ENCODE measurements at places on chromosomes 2 and 18.

DNA sequence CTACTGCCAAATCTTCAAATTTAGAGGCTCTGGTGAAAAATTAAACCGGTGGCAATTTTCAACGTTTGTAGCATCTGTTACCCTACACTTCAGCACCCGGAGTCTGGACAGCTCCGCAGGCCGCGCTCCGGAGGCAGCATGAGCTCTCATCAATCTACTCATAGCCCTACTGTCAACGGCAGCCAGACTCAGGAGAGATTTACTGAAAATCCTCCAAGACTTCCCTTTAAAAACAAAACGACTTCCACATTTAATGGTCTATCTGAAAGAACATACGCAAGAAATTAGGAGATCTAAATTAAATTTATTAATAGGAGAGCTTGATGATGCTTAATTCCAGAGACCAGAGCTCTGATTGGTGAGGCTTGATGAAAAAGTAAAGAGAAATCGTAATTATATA, 970 bp upstream of the ADCYAP1 start:
- no peaks in the 10 kb centered on the region for H3K27me3 ChIP-seq
- H3K4me1 ChIP-seq, result peaks cover 7% of the 10 kb centered on the region
- H3K36me3 ChIP-seq, result no peaks in the 10 kb centered on the region
- no peak overlapping the region for H3K4me3 ChIP-seq
- no peak for DNase-seq
- no peak overlapping the region for H3K27ac ChIP-seq

DNA sequence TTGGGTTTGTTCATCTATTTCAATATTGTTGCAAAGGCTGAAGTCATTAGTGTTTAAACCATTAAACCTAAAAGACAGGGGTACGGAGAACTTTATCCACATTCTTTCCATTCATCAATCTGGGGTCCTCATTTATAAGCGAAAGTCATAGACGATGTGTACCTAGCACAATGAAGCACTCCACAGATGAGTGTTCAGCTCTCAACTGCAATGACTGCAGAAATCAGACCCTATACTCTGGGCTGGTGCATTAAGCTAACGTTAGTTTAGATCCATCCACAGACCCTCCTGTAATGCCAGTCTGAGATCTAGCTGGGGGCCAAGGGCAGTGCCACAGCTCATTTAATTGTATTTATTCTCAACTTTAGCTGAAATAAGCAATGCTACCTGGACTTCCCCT, 155.2 kb downstream of the AFF3 start:
- H3K36me3 ChIP-seq, result no peaks in the 10 kb centered on the region
- H3K27ac ChIP-seq, result no peak overlapping the region
- H3K27me3 ChIP-seq, result no peaks in the 10 kb centered on the region
- no peak for DNase-seq
- H3K4me3 ChIP-seq, result no peak overlapping the region
- H3K4me1 ChIP-seq, result peaks cover 8% of the 10 kb centered on the region

- H3K36me3 ChIP-seq, result no peaks in the 10 kb centered on the region
- no peak overlapping the region for H3K4me3 ChIP-seq
- DNase-seq, result no peak
Measured at GRCh38 chr18:75754433-75754832, 326.9 kb upstream of the SMIM21 start.

GRCh38 chr2:234368861-234369261, 128.0 kb downstream of the ARL4C start:
- no peak overlapping the region for H3K4me3 ChIP-seq
- H3K36me3 ChIP-seq, result no peaks in the 10 kb centered on the region
- H3K27ac ChIP-seq, result no peak overlapping the region
- H3K27me3 ChIP-seq, result no peaks in the 10 kb centered on the region
- no peaks in the 10 kb centered on the region for H3K4me1 ChIP-seq

- no peak for DNase-seq
- H3K27me3 ChIP-seq, result no peaks in the 10 kb centered on the region
- no peaks in the 10 kb centered on the region for H3K4me1 ChIP-seq
- H3K4me3 ChIP-seq, result no peak overlapping the region
- H3K27ac ChIP-seq, result no peak overlapping the region
Measured at GRCh38 chr18:29062921-29063320, 886.0 kb upstream of the CDH2 start.

DNA sequence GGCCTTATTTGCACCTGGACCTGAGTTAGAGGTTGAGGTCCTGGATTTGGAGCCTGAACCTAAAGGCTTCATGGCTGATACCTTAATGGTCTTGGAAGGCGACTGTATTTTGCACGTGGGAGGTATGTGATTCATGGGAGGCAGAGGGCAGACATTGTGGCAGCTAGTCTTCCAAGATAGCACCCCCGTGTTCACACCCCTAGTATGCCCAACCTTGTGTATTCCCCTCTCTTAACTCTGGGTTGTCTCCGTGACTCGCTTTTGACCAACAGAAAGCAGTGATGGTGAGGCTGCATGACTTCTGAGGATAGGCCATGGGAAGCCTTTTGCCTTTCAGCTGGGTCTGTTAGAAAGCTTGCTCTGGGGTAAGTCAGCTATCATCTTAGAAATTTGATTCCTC, 45.8 kb upstream of the HAAO start:
- H3K27ac ChIP-seq, result no peak overlapping the region
- no peaks in the 10 kb centered on the region for H3K27me3 ChIP-seq
- H3K4me3 ChIP-seq, result no peak overlapping the region
- H3K36me3 ChIP-seq, result no peaks in the 10 kb centered on the region
- peaks cover 21% of the 10 kb centered on the region for H3K4me1 ChIP-seq
- DNase-seq, result peak; percentile 9

- DNase-seq, result no peak
- no peaks in the 10 kb centered on the region for H3K27me3 ChIP-seq
- no peak overlapping the region for H3K4me3 ChIP-seq
- H3K36me3 ChIP-seq, result no peaks in the 10 kb centered on the region
- no peaks in the 10 kb centered on the region for H3K4me1 ChIP-seq
- no peak overlapping the region for H3K27ac ChIP-seq
Measured at GRCh38 chr2:213242653-213243052, 41.6 kb upstream of the SPAG16 start.

DNA sequence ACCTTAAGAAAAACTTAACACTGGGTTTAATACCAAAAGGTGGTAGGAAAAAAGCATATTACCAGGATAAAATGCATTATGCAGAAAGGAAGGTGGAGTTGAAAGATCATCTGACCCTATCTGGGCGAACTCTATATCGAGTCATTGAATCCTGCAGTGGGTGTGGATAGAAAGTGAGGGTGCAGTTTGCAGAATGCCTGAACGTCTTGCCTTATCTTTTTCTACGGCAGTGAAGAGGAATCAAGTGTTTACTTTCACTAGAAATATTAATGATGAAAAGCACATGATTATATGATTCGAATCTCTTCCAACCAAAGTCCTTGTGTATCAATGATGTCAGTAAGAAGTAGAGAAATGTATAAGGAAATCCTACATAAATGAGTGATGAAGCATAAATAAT, 4.3 kb upstream of the CAVIN2 start:
- DNase-seq, result no peak
- H3K27ac ChIP-seq, result no peak overlapping the region
- no peaks in the 10 kb centered on the region for H3K27me3 ChIP-seq
- no peak overlapping the region for H3K4me3 ChIP-seq
- peaks cover 5% of the 10 kb centered on the region for H3K4me1 ChIP-seq
- H3K36me3 ChIP-seq, result no peaks in the 10 kb centered on the region

DNA sequence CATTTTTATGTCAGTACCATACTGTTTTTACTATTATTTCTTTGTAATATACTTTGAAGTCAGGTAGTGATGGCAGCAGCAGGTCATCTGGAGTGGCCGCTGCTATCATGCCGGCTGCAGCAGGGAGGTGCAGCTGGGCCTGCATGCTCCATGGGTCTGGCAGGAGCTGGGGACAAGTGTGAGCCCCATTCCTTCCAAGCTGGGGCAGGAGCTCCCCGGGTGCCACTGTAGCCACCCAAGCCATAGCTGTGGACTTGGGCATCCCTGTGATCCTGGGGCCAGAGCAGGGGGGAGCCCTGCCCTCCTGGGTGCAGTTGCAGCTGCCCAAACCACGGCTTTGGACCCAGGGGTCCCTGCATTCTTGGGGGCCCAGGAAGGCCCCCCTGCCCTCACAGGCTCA, 59.2 kb downstream of the CSRNP3 start:
- no peak overlapping the region for H3K4me3 ChIP-seq
- H3K4me1 ChIP-seq, result no peaks in the 10 kb centered on the region
- H3K36me3 ChIP-seq, result no peaks in the 10 kb centered on the region
- H3K27ac ChIP-seq, result no peak overlapping the region

DNA sequence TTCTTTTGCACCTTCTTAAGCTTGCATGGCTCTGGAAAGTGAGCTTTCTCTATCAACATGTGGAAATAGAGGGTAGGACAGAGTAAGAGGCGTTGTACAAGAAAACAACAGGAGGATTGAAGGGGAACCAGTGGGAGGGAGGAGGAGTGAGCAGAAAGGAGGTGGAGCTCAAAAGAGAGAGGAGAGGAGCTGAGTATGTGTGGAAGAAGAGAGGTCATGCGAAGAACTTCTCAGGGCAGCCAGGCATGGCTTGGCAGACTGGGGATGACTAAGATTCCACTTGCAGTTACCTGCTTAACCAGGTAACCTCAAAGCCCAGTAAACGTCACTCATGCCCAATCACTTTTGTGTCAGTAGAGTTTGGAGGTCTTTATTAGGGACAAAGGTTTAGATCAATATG, 105.1 kb downstream of the BCL2L11 start:
- H3K4me1 ChIP-seq, result no peaks in the 10 kb centered on the region
- H3K27ac ChIP-seq, result no peak overlapping the region
- no peak overlapping the region for H3K4me3 ChIP-seq
- H3K36me3 ChIP-seq, result no peaks in the 10 kb centered on the region
- DNase-seq, result no peak

DNA sequence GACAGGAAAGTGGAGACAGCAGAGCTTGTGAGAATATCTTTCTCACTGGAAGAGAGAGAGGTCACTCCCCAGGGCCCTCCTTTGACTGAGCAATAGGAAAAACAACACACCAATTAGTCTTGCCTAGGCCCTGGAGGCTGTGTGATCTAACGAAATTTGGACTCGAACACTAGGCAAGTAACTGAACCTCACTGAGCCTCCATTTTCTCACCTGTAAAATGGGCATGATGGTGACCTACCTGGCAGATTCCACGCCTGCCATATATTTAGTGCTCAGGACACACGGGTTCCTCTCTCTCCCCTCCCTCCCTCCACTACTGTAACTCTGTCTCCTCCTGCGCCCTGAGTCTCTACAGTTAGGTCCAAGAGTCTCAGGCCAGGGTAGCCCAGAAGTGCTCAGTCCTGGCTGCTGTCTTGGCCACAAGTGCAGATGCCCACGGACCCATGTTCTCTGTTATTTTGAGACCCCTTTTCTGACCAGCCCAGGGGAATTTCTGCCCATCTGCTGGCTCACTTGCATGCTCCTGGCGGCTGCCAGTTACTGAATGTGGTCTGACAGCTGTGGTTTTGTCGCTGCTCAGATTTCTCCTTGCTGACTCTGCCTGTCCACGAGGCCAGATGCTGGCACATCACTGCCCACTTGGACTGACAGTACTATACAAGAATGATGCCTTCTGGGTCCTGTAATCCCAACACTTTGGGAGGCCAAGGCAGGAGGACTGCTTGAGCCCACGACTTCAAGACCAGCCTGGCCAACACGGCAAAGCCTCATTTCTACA, 9.6 kb upstream of the GIGYF2 start:
- no peaks in the 10 kb centered on the region for H3K36me3 ChIP-seq
- H3K4me3 ChIP-seq, result no peak overlapping the region
- no peak overlapping the region for H3K27ac ChIP-seq

- H3K4me1 ChIP-seq, result no peaks in the 10 kb centered on the region
- no peaks in the 10 kb centered on the region for H3K27me3 ChIP-seq
- H3K4me3 ChIP-seq, result no peak overlapping the region
Measured at GRCh38 chr2:146129231-146129630, 1609.3 kb upstream of the ZEB2 start.

GRCh38 chr18:79445696-79446561, 50.2 kb downstream of the NFATC1 start:
- DNase-seq, result no peak
- no peak overlapping the region for H3K27ac ChIP-seq
- no peaks in the 10 kb centered on the region for H3K36me3 ChIP-seq
- H3K27me3 ChIP-seq, result no peaks in the 10 kb centered on the region

DNA sequence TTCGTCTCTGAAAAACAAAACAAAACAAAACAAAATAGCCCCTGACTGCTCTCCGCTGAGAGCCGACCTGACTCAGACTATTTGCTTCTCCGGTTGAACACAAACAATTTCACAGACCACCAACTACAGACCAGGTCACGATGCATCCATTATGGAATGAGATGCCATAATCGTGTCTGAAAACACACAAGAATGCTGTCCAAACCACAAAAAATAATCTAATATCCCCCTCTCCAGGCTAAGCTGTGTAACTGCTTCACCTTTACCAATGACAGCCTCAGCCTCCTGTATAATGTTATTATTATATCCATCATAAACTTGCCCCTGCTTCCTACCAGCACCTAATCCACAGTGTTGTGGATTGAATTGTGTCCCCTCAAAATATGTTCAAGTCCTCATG, 114.7 kb downstream of the DNAH6 start:
- H3K27me3 ChIP-seq, result no peaks in the 10 kb centered on the region
- DNase-seq, result no peak
- no peak overlapping the region for H3K4me3 ChIP-seq

GRCh38 chr2:161172901-161173540, 12.8 kb downstream of the TANK start:
- DNase-seq, result no peak
- no peaks in the 10 kb centered on the region for H3K36me3 ChIP-seq
- no peak overlapping the region for H3K27ac ChIP-seq
- no peaks in the 10 kb centered on the region for H3K27me3 ChIP-seq
- H3K4me3 ChIP-seq, result no peak overlapping the region
- peaks cover 3% of the 10 kb centered on the region for H3K4me1 ChIP-seq

GRCh38 chr2:240326246-240326645, 109.2 kb upstream of the GPC1 start:
- no peak overlapping the region for H3K4me3 ChIP-seq
- no peak for DNase-seq
- no peaks in the 10 kb centered on the region for H3K27me3 ChIP-seq
- no peaks in the 10 kb centered on the region for H3K36me3 ChIP-seq
- H3K27ac ChIP-seq, result no peak overlapping the region

DNA sequence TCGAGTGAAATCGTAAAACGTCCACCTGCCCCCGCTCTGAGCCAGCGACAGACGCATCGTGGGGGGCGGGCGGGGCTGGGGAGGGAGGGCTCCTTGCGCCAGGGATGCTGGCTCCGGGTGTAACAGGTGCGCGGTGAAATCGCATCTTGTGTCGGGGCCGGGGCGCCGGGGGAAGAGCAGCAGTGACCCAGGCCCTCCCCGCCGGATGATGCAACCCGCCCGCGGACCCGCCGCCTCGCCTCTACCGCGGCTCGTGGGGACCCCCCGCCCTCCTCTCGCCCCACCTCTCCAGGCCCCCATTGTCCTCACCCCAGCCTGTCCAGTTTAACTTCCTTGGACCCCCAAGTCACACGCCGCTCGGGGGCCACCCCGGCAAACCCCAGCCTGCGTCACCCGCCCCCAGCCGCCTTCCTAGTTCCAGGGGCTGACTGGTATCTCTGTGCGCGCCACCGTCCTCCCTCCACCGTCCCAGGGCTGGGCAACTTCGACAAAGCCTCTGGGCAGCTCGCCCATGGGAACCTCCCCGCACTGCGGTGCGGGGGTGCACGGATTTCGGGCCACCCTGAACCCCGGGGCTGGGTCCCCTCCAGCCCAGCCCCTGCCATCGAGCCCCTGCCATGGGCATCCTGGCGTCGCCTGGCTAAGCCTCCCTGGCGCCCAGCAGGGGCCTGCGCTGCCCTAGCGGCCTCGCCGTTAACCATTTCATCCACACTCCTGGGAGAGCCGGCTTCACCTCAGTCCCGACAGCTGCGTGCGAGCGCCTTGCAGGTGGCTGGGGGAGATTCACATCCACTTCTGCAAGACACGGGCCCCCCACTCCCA, 799 bp upstream of the KIF1A start:
- H3K36me3 ChIP-seq, result no peaks in the 10 kb centered on the region
- no peak overlapping the region for H3K4me3 ChIP-seq
- no peak overlapping the region for H3K27ac ChIP-seq
- DNase-seq, result no peak
